NCI-H1092 (cell line): ENCODE measurements at places on chromosomes 11 and 22.
A peak's percentile ranks its signal among the peaks of the same experiment; 100 is the strongest.

GRCh38 chr22:25641650-25642049, 77.2 kb downstream of the GRK3 start:
- no peak for DNase-seq

GRCh38 chr11:35147235-35147634, 8.3 kb downstream of the CD44 start:
- DNase-seq = no peak

DNA sequence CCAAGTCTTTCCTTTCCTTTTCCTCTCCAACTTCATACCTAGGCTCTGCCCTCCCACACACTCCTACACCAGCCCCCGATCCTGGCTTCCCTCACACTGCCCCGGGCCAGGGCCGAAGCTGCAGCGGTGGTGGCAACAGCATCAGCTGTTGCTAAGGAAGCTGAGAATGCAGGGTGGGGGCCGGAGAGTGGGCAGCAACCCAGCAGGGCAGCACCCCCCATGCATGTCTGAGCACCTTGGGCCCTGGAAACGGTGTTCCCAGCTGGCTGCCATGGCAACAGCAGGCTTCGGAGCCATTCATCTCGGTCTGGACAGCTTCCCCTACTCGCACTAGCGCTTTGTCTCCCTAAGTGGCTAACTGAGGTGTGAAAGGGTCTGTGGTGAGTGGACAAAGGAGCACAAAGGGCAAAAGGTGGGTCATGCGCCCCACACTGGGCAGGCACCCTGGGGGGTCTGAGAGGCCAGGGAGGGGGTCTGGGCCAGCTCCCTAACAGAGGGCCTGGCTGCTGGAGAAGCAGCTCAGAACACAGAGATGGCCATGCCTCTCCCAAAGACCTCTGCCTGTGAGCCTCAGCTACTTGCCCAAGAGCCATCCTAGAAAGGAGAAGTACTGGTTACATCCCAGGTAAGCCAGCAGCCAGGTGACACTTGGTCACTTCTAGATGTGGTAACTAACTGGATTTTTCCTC, 42.1 kb upstream of the JAM3 start:
- DNase-seq = peak; percentile 79

GRCh38 chr11:3046641-3047040, 10.6 kb downstream of the CARS1 start:
- no peak for DNase-seq

DNA sequence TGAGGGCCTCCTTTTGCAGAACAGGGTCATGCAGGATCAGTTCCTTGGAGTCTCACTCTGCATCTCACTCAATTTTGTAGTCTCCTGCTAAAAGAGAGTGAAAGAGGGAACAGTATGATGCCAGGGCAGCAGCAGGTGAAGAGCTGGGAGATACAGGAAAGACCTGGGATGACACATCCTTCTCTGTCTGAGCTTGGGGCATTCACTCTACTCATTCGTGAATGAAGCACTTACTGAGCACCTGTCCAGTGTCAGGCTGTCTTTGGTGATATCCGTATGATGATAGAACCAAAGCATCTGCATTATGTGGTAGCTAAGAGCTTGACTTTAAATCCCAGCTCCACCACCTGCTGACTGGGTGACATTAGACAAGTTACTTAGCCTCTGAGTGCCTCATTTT, 14.4 kb downstream of the SREBF2 start:
- DNase-seq = no peak

DNA sequence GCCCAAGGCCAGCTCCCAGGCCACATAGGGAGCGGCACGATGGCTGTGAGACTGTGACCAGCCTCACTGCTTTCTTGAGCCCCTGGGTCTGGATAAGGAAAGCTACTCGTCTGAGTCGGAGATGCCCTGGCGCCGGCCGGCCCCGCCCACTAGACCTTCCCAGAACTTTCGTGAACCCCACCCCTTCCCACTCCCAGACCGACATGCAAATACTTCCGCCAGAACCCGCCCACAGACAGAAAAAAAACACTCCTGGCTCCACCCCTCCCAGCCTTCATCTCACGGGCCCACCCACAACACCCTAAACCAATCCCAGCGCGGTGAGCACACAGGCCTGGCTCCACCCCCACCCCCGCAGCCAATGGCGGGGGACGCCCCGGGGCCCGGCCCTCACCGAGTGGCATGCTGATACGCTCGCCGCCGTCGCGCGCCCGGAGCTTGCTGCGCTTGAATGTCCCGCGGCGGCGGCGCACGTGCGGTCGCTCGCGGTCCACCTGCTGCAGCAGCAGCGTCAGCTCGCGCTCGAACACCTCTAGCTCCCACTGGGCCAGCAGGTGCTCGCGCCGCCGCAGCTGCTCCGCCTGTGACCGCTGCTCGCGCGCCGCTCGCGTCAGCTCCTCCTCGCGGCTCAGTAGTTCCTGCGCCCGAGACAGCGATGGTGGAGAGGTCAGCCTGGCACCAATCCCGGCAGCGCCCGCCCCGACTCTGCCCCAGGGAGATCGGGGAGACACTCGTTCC, 7.0 kb downstream of the MAP3K11 start:
- peak; percentile 83 for DNase-seq

- DNase-seq = no peak
Observed at GRCh38 chr22:30252411-30253204, 6.0 kb upstream of the LIF start.

DNA sequence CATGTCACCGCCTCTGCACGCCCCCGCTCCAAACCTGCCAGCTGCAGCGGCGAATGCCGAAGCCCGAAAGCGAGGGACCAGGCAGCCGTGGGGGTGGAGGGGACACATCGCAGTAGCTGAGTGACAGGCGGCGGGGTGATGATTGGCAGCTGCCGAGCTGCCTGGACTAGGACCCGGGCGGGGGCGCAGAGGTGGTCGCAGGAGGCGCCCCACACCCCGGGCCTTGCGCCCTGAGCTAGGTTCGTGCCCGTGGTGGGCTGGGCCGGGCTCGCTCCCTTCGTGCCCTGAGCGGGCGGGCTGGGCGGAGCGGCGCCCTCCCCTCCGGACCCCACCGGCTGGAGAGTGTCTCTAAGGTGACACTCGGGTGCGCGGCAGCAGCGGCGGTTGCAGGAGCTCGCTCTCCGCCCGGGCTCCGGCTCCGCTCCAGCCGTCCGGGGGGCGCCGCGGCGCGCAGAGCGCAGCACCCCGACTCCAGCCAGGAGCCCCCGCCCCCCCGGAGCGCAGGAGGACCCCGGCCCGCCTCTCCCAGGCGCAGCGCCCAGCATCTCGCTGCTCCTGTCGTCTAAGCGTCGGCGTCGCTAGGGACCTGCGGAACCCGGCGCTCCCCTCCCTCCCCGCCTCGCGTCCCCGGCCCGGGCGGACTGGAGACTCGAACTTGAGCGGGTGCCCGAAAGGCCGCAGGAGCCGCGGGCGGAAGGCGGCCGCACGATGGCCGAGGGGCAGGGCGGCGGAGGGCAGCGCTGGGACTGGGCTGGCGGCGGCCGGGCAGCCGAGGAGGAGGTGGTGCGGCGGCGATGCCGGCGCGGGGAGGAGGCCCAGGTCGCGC, 14.5 kb upstream of the DGKZ start:
- no peak for DNase-seq

DNA sequence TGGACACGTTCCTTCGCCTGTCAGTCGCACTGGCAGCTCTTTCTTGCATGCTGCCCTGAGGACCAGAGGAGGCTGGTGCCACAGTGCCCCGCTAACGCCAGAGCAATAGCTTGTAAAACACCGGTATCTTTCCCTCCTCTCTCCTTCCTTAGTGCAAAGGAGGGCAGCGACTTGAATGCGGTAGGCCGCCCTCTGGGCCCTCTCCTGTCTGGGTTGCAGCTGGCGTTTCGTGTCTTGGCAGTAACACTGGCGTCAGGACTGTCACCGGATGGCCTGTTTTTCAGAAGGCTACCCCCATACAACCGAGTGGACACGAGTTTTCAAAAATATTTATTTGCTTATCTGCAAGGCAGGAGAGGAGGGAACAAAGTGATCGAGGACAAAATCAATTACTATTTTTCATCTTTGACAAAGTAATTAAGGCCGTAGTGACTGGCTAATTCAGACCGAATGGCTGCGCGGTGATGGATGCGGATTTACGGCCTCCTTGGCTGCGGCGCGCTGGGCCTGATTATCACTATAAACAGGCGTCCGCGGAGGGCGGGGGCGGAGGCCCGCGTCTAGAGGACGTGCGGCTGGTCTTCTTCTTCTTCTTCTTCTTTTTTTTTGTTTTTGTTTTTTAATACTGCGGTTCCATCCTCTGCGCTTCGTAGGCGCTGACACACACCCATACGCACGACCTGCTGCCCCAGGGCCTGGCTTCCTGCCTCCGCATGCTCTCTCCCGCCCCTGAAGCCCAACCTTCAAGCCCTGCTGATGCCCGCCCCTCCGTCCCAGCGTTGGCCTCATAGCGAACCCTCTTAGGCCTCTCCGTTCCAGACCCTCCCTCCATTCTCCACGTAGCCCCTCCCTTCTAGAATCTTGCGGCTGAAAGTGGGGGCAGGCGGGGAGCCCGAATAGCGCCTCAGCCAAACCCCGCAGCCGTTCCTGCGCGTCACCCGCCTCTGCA, 2.9 kb upstream of the SLC6A5 start:
- no peak for DNase-seq

DNA sequence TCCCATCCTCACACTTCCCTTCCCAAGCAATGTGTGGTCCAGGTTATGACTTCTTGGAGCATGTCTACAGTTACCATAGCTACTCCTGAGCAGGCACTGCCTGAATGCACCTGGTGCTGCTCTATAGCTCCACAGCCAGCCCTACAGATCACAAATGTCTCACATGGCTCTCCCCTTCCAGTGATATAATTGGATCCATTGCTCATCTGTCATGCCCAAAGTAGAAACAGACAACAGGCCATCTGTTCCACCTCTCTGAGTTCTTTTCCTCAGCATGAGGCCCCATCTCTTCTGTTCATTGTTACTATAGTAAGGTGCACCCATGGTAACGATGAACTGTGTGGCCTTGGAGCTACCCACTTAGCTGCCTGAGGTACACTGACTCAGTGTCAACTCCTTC, 320.3 kb upstream of the ZC3H12C start:
- DNase-seq = peak; percentile 64

DNA sequence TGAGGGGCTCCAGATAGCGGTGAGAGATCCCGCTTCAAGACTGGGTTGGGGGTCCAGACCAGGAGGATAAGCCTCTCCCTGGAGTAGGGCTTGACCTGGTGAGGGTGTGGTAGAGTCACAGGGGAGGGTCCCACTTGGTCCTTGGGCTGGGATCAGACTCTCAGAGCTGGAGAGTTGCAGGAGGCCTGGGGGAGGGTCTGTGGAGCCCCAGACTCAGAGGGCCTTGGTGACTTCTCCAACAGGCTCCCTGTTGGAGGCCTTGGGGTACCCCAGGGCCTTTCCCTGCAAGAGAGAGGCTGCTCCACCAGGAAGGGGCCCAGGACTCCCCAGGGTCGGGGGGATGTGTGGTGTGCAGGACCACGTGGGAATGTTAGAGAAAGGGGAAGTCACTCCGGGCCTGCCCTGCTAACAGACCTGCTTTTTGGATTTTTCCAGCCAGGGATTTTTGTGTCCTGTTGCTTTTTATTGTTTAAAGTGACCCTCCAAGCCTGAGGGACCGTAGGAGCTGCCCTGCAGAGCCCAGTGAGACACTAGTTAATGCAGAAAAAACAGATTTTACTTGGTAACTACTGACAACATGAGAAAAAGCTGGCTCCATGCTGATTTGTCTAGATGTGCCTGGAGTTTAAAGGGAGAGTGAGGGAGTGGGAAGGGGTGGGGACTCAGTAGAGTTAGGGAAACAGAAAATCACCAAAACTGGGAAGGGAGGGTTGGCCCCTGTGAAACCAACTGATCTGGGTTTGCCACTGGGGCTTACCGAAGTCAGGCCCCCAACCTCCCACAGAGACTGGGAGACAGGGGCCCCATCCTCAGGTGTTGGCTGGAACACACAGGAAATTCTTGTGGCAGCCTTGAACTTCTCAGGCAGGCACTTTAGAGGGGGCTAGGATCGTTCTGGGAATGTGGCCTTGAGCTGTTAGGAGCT, 801 bp upstream of the TXNRD2 start:
- DNase-seq = no peak

DNA sequence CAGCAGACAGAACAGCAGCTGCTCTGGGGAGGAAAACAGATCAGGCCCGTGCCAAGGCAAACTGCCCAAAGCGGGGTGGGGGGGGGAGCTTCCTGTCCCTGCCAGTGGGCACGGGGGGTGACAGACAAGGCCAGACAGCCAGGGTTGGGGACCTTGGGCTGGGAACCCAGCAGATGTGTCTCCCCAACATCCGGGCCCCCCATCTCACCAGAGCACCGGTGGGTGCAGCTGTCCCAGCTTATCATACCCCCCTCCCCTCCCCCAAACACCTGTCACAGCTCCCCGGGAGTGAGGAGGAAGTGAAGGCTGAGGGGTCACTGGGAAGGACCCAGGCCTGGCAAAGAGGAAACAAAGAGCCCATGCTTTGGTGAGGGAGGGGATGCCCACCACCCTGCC, 1.3 kb downstream of the PPP1R14B start:
- DNase-seq = no peak

DNA sequence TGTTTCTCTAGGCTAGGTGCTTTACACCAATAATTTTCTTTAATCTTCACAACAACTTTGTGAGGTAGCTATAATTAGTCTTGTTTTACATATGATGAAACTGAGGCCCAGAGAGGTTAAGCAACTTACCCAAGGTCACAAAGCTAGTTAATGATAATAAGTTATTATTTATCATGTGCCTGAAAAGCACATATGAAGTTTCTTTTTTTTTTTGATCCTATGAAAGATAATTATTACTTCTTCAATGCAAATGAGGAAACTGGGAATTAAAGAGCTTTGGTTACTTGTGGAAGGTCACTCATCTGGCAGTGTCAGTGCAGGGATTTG, 22.8 kb downstream of the STIM1 start:
- DNase-seq = no peak

DNA sequence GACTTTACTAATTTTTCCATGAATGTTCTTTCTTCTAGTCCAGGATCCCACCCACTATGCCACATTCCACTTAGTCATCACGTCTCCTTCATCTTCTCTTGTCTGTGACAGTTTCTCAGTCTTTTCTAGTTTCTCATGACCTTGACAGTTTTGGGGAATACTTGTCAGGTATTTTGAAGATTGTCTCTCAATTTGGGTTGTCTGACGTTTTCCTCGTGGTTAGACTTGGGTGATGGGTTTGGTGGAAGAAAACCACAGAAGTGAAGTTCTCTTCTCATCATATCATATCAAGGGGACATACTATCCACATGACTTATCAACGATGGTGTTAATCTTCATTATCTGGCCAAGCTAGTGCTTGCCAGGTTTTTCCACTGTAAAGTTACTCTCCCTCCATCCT, 102.4 kb downstream of the LRRC32 start:
- no peak for DNase-seq

DNA sequence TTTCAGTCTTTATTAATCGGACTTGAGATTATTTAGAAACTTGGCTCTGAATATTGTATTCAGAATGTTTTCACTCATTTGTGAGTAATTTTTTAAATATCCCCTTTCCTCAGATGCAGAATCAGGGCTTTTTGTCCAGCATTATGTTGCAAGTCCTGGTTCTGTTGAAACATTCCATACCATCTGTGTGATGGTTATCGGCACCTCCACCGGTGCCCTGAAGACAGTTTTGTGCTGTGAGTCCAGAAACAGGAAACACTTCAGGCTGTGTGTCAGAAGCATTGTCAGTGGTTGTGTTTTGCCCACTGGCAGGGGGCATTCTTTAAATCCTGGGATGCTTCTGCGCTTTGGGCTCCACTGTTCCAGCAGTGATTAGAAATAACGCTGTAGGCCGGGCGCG, 20.4 kb downstream of the CDPF1 start:
- no peak for DNase-seq
